ENCODE measurements at places on chromosomes 13 and 19. TPM values are rescaled to one million over a fixed set of nuclear protein-coding genes. Genes with fewer than 3 reads are reported as not detected.

GRCh38 chr13:99548448-99548847, 47.2 kb downstream of the TM9SF2 start:
- no peak overlapping the region for H3K27ac ChIP-seq
- H3K4me3 ChIP-seq, result no peak overlapping the region
- DNase-seq, result no peak
- H3K27me3 ChIP-seq, result no peaks in the 10 kb centered on the region
- H3K36me3 ChIP-seq, result peaks cover 56% of the 10 kb centered on the region

- peaks cover 22% of the 10 kb centered on the region for H3K36me3 ChIP-seq
- H3K4me1 ChIP-seq, result peaks cover 13% of the 10 kb centered on the region
- H3K4me3 ChIP-seq, result no peak overlapping the region
- H3K27me3 ChIP-seq, result no peaks in the 10 kb centered on the region
Observed at GRCh38 chr13:106548064-106548696, 12.7 kb upstream of the EFNB2 start.

- peaks cover 2% of the 10 kb centered on the region for H3K27me3 ChIP-seq
- no peaks in the 10 kb centered on the region for H3K36me3 ChIP-seq
- no peak overlapping the region for H3K4me3 ChIP-seq
- peaks cover 5% of the 10 kb centered on the region for H3K4me1 ChIP-seq
- H3K27ac ChIP-seq, result no peak overlapping the region
Observed at GRCh38 chr19:39299832-39300231, 3.6 kb downstream of the IFNL1 start.

- no peak for DNase-seq
- H3K27me3 ChIP-seq, result no peaks in the 10 kb centered on the region
- no peak overlapping the region for H3K4me3 ChIP-seq
Observed at GRCh38 chr19:34368338-34368737, 3.3 kb downstream of the GPI start.

DNA sequence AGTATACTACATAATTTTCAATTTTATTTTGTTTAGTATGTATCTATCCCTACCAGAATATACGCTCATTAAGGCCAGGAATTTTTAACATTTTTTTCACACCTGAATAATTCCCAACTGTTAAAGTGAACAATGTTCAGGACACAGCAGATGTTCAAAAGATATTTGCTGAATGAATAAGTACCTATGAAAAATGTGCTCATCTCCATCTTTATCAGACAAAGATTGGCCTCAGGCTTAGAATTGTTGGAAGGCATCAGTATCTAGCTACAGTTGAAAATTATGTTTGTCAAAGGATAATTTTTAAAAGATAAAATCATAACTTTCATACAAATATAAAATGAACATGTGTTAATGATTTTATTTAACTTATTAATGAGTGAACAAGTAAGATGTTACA, 30.9 kb upstream of the SERP2 start:
- no peak overlapping the region for H3K27ac ChIP-seq
- no peak for DNase-seq
- no peaks in the 10 kb centered on the region for H3K4me1 ChIP-seq
- no peak overlapping the region for H3K4me3 ChIP-seq

GRCh38 chr19:16721051-16721450, 1.4 kb downstream of the NWD1 start:
- H3K36me3 ChIP-seq, result no peaks in the 10 kb centered on the region
- no peak for DNase-seq
- no peak overlapping the region for H3K27ac ChIP-seq
- no peak overlapping the region for H3K4me3 ChIP-seq
- no peaks in the 10 kb centered on the region for H3K27me3 ChIP-seq
- H3K4me1 ChIP-seq, result no peaks in the 10 kb centered on the region

- H3K27me3 ChIP-seq, result peaks cover 30% of the 10 kb centered on the region
- no peak for DNase-seq
- no peaks in the 10 kb centered on the region for H3K4me1 ChIP-seq
- no peak overlapping the region for H3K4me3 ChIP-seq
Observed at GRCh38 chr13:112042496-112042895, 24.5 kb upstream of the SOX1 start.

DNA sequence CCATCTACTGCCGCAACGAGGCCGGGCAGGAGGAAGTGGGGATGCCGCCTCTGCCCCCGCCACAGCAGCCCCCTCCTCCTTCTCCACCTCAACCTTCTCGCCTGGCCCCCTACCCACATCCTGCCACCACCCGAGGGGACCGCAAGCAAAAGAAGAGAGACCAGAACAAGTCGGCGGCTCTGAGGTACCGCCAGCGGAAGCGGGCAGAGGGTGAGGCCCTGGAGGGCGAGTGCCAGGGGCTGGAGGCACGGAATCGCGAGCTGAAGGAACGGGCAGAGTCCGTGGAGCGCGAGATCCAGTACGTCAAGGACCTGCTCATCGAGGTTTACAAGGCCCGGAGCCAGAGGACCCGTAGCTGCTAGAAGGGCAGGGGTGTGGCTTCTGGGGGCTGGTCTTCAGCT, 3.4 kb upstream of the NUP62 start:
- no peaks in the 10 kb centered on the region for H3K27me3 ChIP-seq
- DNase-seq, result peak; percentile 68
- H3K27ac ChIP-seq, result peak overlapping the region; percentile 41
- no peak overlapping the region for H3K4me3 ChIP-seq
- H3K4me1 ChIP-seq, result peaks cover 44% of the 10 kb centered on the region

GRCh38 chr13:79501538-79502232, 20.7 kb downstream of the NDFIP2 start:
- peak overlapping the region; percentile 81 for H3K27ac ChIP-seq
- peaks cover 83% of the 10 kb centered on the region for H3K4me1 ChIP-seq
- no peaks in the 10 kb centered on the region for H3K27me3 ChIP-seq
- no peak for DNase-seq
- H3K4me3 ChIP-seq, result peak overlapping the region; percentile 17
- peaks cover 8% of the 10 kb centered on the region for H3K36me3 ChIP-seq

Gene PLVAP
- total RNA-seq, result not detected

DNA sequence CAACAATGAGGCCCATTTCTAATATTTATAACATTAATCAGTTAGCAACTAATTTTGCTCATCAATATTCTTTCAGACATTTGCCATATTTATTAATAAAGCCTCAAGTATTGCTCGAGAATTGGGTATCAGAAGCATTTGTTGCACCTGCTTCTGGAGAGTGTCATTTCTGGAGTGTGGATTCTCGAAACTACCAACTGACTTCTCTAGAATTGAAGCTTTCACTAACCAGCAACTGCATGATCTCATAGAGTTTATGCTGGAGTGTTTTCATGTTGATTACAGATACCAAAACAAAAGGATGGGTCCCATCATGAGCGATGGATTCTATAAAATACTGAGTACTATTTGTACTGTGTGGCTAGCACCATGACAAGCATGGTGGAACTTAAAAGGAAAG, 121.0 kb upstream of the SLC7A1 start:
- peaks cover 8% of the 10 kb centered on the region for H3K27me3 ChIP-seq
- H3K36me3 ChIP-seq, result no peaks in the 10 kb centered on the region
- H3K4me3 ChIP-seq, result no peak overlapping the region

Gene ANGPTL8
- total RNA-seq, result not detected

DNA sequence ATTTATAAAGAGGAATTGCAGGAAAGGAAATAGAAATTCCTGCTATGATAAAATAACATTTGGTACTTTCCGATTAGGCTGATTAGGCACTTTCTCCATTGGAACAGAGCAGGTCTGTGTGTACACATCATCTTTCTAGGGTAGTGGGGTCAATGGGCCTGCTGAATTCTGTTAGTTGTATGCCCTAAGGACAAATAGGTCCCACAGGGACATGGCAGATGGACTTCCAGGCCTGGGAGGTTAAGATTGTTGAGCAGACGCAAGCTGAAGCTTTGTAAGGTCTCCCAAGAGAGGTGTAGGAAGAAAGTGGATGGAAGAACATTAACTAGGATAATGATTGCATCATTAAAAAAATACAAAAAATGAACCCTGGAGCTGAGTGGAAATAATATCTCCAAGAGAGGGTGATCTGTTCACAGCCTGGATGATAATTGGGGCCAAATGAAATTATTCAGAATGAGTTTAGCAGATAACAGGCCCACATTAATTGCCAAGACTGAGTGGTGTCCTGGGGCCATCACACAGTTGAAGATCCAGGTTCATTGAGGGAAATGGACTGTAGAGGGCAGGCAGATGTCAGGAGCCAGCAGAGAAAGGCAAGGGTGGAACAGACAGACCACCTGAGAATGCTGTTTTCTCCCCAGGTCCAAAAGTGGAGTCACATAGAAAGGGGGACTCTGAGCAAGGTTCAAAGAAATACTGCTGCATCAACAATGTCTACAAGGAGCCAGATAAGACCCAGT, 215.1 kb downstream of the DNAJC15 start:
- H3K27me3 ChIP-seq, result peaks cover 11% of the 10 kb centered on the region
- no peaks in the 10 kb centered on the region for H3K4me1 ChIP-seq
- DNase-seq, result no peak
- H3K36me3 ChIP-seq, result no peaks in the 10 kb centered on the region
- H3K4me3 ChIP-seq, result no peak overlapping the region

DNA sequence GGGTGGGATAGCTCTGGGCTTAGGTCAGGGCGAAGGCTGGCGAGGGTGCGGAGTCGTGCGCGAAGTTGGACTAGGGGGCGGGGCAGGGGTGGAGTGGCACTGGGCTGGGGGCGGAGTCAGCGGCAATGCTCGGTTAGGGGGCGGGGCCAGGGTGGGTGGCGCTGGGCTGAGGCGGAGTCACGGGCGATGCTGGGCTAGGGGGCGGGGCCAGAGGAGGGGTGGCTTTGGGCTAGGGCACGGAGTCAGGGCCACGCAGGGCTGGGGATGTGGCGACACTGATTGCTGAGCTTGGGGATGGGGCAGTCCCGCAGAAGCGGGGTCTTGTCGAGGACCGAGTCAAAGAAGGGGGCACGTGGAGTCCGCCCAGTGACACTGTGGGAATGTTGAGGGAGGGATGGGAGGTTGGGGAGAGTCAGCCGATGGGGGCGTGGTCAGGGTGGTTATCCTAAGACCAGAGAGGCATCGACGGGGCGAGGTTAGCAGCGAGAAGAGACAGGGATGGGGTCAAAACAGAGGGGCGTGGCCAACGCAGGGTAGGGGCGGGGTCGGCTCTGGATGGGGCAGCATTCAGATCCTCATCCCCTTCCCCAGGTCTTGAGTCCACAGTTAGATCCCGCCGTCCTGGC, 8.7 kb downstream of the HOMER3 start:
- no peak overlapping the region for H3K27ac ChIP-seq
- no peaks in the 10 kb centered on the region for H3K36me3 ChIP-seq
- H3K27me3 ChIP-seq, result peaks cover 10% of the 10 kb centered on the region
- peaks cover 5% of the 10 kb centered on the region for H3K4me1 ChIP-seq

Gene CCDC70
- total RNA-seq, result not detected

Gene ZNF547
- 0.84 TPM for total RNA-seq

DNA sequence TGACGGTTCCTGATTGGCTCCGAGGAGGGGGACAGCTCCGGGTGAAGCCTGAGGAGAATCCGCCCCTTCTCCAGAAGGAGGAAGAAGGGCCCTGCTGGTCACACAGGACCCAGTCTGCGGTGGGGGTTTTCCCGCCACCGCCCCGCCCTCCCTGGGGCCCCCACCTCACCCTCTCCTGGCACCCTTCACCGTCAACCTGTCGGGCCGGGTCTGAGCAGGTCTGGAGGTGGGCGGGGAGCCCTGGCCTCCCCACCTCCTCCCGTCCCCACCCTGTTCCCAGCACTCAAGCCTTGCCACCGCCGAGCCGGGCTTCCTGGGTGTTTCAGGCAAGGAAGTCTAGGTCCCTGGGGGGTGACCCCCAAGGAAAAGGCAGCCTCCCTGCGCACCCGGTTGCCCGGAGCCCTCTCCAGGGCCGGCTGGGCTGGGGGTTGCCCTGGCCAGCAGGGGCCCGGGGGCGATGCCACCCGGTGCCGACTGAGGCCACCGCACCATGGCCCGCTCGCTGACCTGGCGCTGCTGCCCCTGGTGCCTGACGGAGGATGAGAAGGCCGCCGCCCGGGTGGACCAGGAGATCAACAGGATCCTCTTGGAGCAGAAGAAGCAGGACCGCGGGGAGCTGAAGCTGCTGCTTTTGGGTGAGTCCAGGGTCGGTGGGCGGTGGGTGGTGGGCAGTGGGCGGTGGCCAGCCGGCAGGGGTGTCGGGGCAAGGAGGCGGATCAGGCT, at the start of gene GNA15:
GNA15 (plus strand) TSS at position 73 of the 723 bp plus-strand sequence; CDS start at position 491, 418 bp downstream.
- peak within 1 kb of the TSS; percentile 69 for H3K4me3 ChIP-seq
- peak; percentile 67 for DNase-seq
- peak within 1 kb of the TSS; percentile 46 for H3K27ac ChIP-seq

- H3K27ac ChIP-seq, result no peak overlapping the region
- H3K36me3 ChIP-seq, result no peaks in the 10 kb centered on the region
- DNase-seq, result no peak
- H3K4me3 ChIP-seq, result peak overlapping the region; percentile 38
Observed at GRCh38 chr13:36918246-36919131, 1.5 kb downstream of the SMAD9 start.

DNA sequence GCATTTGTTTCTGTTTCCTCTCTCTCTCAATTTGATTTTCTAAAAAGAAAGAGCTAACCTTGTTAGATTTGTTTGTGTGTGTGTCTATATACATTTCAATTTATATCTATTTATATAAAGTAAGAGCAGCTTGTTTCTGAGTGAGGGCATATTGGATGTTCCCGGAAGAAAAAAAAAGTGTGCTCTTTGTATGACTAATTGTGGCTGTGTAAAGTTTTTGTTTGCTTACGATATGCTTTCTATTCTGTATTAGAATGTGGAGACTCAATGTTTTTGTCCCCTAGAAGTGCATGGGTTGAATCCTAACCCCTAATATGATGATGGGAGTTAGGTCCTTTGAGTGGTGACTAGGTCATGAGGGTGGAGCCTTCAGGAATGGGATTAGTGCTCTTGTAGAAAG, 66.6 kb upstream of the C1QTNF9B start:
- H3K4me3 ChIP-seq, result no peak overlapping the region
- H3K4me1 ChIP-seq, result peaks cover 29% of the 10 kb centered on the region
- H3K27ac ChIP-seq, result no peak overlapping the region
- no peaks in the 10 kb centered on the region for H3K36me3 ChIP-seq
- no peak for DNase-seq

Gene IGFL2
- total RNA-seq, result not detected

GRCh38 chr19:42201489-42202289, 15.8 kb downstream of the DEDD2 start:
- peaks cover 40% of the 10 kb centered on the region for H3K36me3 ChIP-seq
- peak overlapping the region; percentile 96 for H3K27ac ChIP-seq
- DNase-seq, result peak; percentile 84
- H3K27me3 ChIP-seq, result no peaks in the 10 kb centered on the region
- H3K4me1 ChIP-seq, result peaks cover 85% of the 10 kb centered on the region

Gene METTL21C
- total RNA-seq, result not detected

DNA sequence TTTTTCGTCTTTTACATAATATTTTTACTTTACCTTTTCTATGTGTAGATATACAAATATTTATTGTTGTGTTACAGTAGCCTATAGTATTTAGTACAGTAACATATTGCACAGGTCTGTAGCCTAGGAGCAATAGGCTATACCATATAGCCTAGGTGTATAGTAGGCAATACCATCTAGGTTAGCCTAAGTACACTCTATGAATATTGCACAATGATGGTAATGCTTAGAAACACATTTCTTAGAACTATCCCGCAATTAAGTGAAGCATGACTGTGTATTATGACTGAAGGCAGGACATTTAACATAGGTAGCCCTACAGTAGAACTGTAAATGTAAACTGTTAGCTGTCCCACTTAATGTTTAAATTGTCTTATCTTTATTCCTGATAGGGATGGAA, 964.3 kb downstream of the SLITRK1 start:
- H3K4me3 ChIP-seq, result no peak overlapping the region
- H3K4me1 ChIP-seq, result no peaks in the 10 kb centered on the region
- DNase-seq, result no peak
- H3K27me3 ChIP-seq, result no peaks in the 10 kb centered on the region
- H3K27ac ChIP-seq, result no peak overlapping the region

GRCh38 chr13:40404407-40404806, 262.0 kb downstream of the FOXO1 start:
- H3K27me3 ChIP-seq, result no peaks in the 10 kb centered on the region
- no peak overlapping the region for H3K27ac ChIP-seq
- peaks cover 16% of the 10 kb centered on the region for H3K4me1 ChIP-seq
- no peak for DNase-seq
- H3K4me3 ChIP-seq, result no peak overlapping the region
- H3K36me3 ChIP-seq, result no peaks in the 10 kb centered on the region

Data from activated naive CD4-positive, alpha-beta T cell treated with anti-CD3 and anti-CD28 coated beads for 36 hours (primary cell).